ENCODE measurements at places on chromosomes 11 and 22.

DNA sequence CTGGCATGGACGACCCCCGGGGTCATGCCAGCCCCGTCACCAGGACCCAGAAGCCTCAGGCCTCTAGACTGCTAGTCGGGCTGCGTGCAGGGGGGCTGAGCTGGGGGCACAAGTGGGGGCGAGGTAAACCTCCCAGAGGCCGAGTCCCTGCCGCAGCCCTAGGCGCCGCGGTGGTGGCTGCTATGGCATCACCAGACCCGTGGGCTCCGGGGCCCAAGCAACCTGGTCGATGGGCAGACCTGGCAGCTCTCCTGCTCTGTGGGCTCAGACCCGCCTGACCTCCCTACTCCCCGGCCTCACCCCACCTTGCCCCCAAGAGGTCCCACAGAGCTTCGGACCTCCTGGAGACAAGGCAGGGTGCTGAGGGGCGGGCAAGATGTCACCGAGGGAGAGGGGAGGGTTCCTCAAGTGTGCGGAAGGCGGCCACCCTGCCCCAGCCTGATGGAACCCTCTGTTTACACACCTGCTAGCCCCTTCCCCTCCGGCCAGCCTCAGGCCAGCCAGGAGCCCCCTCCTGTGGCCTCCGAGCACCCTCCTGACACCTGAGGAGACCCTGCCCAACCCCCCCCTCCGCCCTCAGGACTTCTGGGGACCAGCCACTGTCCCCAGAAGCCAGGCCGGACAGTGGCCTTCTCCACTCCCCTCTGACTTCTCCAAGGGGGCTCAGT lies 9.4 kb downstream of the IGF2 start:
- DNase-seq, result no peak

DNA sequence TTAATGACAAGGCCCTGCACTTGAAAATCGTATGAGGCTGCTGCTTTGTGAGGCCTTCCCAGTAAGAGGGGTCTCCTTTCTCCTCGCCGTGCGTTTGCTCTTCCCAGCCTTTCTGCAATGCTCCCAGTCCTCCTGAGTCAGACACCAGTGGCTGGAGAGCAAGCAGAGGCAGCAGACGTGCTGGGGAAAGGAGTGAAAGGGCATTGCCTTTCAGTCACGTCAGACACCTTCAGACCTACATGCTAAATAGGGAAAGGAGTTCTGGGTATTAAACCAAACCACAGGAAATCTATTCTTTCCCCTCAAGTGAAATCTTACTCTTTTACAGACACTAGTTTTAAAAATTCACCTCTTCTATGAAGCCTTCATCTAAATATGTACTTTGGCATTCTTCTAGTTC lies 274.8 kb downstream of the NTM start:
- no peak for DNase-seq

GRCh38 chr22:37386441-37386840 lies 40.8 kb downstream of the ELFN2 start:
- DNase-seq, result no peak

DNA sequence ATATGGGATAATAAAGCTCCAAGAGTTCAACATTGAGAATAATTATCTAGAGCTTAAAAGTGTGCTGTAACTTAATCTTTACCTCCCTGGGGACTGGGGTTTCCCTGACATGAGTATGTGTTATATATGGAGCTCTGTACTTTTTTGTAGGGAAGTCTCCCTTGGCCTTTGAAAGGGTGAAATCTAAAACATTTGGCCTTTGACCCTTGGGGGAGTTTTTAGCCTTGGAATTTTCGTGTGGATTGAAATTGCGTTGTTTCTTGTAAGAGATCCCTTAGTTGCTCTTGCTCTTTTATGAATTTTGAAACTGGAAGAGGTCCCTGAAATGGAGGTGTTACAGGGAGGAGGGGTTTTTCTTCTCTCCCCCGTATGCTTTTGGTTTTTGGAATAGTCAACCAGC lies 450.0 kb downstream of the NELL1 start:
- no peak for DNase-seq

DNA sequence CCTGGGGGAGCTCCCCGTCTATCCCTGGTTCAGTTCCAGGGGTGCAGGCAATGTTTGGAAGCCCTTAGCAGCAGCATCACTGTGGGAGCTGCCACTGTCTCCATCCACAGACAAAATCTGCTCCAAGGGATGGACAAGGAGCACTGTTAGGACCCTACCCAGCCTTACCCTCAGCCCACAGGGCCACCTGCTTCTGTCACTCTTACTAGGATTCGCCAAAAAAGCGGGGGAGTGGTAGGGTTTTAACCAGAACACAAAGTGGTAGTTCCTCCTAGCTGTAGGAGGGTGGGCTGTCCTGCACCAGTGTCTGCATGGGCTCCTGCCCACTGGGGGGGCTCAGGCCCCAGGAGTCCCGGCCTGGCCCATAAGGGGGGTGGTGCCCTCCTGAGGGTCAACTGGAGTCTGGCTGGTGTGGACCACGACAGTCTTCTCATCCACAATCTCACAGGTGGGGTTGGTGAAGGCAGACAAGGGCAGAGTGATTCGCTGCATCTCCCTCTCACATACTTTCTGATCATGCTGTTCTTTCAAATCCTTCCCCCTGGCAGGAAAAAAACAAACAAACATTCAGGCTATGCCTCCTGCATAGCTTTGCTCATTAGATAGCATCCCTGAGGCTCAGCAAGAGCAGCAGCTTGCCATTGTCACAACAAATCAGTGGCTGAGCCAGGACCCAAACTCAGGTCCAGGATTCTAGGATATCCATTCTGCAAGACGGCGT lies 9.4 kb downstream of the PIK3IP1 start:
- DNase-seq, result no peak

DNA sequence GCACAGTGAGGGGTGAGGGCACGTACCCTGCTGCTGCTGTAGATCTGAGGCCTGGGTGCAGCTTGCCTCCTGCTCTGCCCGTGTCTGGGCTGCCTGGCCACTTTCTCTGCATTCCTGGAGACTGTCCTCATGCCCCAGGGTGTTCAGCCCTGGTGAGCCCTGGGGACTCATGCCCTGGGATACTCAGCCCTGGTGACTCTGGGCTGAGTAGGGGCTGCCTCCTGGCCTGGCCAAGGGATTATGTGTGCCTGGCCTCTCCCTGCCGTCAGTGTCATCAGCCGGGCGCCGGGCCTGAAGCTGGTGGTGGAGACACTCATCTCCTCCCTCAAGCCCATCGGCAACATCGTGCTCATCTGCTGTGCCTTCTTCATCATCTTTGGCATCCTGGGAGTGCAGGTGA lies 94.7 kb downstream of the CACNA1I start:
- no peak for DNase-seq
